Kidney (tissue), 22 donors: ENCODE measurements at places on chromosomes 11 and 22. TPM values are rescaled to one million over a fixed set of nuclear protein-coding genes. Genes with fewer than 3 reads are reported as not detected.

The JAML gene
- total RNA-seq = 17.1 TPM

The OR8D4 gene
- total RNA-seq = not detected

The OR5T1 gene
- total RNA-seq = not detected

DNA sequence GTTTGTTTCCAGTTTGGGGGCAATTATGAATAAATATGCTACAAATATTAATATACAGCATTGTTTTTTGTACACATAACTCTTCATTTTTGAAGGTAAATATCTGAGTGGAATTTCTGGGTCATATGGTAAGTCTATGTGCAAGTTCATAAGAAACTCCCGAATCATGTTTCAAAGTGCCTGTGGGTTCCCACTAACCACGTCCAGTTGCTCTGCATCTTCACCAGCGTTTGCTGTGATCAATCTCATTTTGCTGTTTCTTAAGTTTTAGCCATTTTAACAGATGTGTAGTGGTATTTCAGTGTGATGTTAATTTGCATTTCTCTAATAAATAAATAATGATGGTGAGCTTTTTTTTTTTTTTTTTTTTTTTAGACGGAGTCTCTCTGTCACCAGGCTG, 14.2 kb upstream of the CSRP3 start:
- DNase-seq = no peak

- DNase-seq = no peak
Observed at GRCh38 chr11:93840981-93841380, 9.4 kb downstream of the VSTM5 start.
